ENCODE measurements at places on chromosomes 6 and 20.

DNA sequence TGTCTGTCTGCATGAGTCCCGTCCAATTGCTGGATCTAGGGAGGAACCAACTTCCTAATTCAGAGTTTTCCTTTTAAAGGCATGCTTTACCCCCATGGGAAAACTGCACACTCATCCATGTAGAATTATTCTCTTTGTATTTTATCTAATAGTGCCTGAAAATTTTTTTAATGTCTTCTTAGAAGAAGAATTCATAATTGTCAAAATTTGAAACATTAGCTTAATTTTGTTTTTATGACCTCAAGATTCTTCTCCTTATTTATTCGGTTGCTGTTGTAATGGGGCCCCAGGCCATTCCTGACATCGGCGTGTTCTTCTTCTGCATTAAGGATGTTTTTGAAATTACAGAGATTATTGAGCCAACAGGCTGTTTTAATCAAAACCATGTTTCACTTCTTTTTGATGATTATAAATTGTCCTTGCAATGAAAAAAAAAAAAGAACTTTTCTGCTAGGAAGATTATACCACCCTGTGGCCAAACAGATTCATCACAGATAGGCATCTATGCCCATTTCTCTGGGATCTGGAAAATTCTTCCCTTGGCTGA, 100.3 kb downstream of the ZNF217 start:
- no peak for DNase-seq

DNA sequence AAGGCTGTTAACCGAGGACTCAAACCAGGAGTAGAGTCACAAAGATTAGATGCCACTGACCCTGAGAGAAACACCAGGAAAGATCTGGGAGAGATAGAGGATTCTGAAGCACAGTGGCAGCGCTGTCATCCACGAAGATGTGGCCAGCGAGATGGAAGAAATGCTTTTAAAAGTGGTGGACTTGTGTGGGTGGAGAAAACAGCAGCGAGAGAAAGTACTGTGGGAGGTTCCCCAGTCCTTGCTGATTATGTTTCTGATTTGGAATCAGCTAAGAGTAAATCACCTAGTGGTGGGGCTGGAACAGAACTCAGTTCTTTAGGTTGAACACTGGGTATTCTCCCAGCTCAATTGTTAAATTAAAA, 435 bp upstream of the ZNF322 start:
- peak; percentile 61 for DNase-seq

DNA sequence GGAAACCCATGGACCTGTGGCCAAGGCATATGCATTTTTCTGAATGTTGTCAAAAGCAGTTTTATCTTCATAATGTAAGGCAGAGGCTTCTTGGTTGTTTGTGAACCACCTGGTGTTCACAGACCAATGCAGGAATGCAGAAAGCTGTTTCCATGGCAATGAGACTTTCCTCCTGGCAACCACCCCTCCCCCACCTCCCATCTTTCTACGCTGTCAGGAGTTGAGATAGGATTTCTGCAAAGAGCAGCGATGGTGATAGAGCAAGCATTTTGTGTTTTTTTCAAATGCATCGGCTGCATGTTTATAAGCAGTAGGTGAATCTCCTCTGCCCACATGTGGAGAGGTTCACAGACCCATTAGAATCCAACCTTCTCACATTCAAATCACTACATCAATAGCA, 114.1 kb upstream of the SMLR1 start:
- no peak for DNase-seq

DNA sequence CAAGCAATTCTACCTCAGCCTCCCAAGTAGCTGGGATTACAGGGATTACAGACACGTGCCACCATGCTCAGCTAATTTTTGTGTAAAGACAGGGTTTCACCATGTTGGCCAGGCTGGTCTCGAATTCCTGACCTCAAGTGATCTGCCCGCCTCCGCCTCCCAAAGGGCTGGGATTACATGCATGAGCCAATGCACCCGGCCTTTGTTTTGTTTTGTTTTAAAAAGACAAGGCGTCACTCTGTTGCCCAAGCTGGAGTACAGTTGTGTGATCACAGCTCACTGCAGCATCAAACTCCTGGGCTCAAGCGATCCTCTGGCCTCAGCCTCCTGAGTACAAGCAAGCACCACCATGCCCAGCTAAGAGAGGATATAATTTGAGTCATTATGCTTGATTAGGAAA, 5.4 kb downstream of the SERINC3 start:
- no peak for DNase-seq

GRCh38 chr20:59004493-59004762, 2.6 kb downstream of the CTSZ start:
- no peak for DNase-seq

DNA sequence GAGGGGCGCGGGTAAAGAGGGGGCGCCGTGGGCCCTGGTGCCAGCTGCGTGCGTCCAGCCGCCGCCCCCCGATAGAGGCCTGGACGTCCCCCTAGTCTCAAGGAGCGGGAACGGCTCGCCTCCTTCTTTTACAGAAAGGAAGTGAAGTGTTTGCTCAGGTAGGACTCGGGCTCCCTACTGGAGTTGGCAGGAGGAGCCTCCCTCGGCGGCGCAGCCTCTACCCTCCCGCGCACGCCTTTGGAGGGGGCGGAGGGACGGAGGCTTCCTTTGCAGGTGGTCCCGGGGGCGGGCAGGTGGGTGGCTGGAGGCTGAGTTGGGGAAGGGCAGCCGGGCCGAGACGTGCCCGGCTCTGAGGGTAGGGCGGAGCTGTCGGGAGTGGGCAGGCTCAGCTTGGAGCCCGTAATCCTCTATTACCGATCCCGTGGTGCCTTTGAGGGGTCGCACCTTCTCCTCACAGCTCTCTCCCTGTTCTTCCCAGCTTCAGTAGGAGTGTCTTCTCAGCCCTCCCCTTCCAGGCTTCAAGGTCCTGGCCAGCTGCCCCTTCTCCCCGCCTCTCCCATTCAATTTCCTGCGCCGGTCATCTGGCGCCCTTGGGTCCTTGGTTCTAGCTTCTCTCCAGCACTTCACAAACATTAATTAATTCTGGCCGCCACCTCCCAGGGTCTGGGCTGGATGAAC, 728 bp downstream of the ITPR3 start:
- no peak for DNase-seq

DNA sequence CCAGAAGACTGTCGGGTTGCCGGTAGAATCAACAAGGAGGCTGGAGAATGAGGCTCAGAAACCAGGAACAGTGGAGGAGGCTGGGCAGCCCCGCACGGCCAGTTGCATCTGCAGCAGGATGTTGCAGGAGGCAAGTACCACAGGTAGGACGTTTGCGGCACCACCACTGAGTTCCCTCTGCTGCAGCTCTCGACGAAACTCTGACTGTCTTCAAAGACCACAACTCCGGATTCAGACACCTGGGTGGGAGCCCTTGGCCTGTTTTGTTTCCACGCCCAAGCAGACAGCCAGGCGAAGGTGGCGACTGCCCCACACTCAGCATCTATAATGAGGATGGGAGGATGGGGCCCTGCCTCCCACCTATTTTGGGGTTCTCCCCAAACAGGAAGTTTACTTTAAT, 218.2 kb downstream of the ZDHHC14 start:
- no peak for DNase-seq

DNA sequence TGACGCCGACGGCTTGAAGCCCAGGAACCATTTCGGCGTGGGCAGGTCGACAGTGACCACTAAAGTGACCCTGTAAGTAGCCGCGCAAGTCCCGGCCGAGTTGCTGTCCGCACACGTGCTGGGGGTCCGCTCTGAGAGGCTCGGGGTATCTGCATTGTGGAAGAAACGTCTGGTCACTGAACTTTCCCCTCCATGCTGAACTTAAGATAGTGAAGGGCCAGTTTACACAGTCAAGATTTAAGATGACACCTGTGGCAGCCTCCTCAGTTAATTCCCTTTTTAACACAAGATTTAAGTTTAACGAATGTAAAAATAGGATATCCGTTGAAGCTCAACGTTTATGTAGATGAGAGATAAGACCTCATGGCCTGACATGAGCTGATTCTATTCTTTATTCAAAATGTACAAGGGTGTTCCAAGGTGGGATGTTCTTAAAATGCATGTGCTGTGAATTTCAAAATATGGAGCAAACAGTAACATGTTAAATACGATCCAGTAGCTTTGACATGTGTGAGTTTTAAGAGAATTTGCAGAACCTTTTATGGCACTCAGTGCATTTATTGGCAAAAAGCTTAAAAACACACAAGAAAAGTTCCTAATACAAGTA, 116.2 kb downstream of the RTN4IP1 start:
- DNase-seq: no peak

DNA sequence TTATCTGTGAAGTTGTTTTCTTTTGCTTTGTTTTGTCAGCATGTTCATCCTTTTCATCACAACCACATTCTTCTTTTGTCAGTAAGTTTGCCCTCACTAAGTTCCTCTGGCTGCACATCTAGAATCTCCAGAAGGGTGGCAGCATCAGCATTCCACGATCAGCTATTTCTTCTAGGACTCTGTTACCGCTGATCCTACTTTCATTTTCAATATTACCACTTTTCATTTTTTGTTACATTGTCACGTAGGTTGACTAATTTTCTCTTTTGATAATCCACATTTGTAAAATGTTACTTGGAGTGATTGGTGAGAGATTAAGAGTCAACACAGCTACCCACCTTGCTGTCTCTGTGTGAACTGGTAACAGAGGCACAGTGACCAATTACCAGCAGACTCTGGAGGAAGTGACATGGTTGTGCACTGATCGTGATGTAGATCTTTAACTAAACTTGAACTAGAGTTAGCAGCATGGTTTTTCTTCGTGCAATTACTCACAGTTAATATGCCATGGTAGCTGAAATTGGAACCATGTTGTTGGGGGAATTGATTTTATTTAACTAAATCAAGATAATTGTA, 307.9 kb upstream of the SLC35B3 start:
- peak; percentile 68 for DNase-seq

DNA sequence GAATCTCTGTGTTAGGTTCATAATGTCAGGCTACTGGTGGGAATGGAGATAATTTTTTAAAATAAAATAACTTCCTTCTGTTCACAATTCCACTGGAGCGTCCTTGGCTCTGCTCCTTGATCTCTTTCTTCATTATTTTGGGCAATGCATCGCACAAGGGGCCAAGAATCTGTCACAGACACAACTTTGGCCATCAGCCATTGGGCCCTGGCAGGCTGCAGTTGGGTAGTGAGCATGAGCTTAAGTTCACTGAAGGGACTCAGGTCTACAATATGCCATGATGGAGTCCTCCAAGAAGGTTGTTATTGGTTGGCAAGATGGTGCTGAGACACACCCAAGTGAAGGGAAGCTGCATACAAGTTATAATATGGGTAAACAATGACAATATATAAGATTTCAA, 40.0 kb downstream of the CYP39A1 start:
- DNase-seq: no peak

DNA sequence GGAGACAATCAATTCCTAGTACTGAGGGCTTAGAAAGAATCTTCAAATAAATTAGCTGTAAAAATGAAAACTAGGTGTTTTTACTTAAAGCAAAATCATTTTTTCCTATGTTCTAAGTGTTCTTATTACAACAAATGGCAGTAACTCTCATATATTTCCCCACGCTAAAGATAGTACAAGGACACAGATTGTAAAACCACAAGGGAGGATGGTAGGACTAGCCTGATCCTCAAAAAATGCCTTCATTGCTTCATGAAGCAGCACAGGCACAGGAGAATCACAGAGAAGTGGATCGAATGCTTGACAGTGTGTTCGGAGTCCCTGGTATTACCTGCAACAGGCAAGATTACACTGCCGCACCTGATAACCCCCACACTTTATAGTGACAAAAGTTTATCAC, 58.5 kb downstream of the SAMD3 start:
- DNase-seq: no peak

DNA sequence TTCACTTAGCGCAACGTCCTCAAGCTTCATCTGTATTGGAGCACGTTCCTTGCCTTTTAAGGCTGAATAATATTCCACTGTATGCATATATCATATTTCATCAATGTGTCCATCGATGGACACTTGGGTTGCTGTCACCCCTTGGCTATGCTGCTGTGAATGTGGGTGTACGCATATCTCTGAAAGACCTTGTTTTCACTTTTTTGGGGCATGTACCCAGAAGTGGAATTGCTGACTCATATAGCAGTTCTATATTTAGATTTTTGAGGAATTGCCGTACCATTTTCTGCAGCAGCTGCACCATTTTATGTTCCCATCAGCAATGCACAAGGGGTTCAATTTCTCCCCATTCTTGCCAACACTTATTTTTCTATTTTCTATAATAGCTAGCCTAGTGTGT, 22.8 kb upstream of the SLC23A2 start:
- no peak for DNase-seq

DNA sequence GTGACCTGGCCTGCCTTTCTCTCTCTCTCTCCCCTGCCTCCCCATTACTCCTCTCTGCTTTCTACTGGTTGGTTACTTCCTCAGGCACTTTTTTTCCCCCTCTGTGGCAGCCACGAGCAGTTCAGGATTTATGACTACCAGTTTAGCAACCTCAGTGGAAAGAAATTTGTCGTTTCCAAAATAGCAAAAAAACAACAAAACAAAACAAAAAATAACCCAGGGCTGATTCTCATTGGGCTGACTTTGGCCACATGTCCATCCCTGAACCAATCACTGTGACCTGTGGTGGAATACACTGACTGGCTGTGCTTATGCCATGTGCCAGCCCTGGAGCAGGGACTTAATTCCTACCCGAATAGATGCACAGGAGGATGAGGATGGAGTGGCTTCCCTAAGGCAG, 137.4 kb downstream of the TFAP2C start:
- no peak for DNase-seq

GRCh38 chr6:52720321-52720720, 43.0 kb downstream of the GSTA2 start:
- DNase-seq: no peak

DNA sequence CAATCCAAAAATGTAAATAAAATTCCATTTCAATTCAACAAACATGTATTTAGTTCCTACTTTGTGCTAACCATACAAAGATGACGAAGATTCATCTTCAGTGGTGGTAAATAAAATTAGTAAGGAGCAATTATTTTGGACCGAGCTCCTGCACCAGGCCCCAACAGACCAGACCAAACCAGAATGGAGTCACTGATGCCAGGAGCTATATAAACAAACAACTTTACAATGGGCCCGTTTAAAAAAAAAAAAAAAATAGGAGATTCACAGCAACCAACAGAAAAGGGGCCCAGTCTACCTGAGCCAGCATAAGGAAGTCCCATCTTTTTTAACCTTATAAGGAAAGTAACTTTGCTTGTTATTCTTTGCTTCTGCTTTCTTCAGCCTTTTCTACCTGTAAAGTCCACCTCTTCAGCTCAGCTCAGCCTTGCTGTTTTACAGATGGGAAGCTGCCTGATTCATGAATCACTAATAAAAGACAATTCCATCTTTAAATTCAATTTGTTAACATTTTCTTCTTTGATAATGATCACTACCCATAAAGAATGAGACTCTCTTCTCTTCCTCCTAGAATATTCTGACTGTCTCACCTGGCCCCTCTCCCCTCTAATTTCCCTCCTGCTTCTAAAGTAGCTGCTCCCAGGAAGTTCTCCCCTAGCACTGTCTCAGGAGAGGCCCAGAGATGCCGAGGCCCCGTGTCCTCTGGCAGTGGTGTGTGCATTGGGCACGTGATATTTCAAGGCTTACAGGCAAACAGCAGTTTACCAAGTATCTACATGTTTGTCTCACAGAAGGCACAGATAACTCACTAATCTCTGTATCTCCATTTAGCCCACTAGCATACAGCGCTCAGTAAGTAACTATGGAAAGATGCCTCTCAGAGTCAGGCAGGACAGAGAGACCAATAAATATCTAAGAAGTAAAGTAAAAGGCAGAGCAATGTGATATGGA, 8.4 kb downstream of the MBOAT1 start:
- DNase-seq: no peak
